ENCODE measurements at places on chromosomes 5 and 9. TPM values are rescaled to one million over a fixed set of nuclear protein-coding genes. Genes with fewer than 3 reads are reported as not detected.

Gene MSX2
- polyA plus RNA-seq, result 1.2 TPM

DNA sequence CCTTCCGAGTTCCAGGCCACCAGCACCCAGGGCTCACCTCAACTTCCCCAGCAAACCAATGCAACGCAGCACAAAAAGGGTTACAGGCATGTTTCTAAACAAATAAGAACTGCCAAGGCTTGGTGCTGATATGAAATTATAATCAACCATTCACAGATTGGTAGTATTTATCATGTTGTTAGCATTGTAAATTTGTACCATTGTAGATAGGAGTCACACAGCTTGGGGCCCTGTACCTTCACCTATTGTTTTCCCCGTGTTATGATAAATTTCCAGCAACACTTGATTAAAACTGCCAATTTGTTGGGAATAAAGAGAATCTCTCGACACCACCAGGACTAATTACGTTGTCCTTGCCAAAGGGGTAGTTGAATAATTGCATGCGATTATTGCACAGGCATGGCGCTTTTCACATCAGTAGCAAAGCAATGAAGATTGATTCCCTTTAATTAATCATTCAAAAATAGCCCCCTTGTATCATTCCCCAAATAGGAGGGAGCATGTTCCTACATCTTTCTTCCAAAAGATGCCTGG, 454.1 kb downstream of the ZNF608 start:
- no peak for DNase-seq

DNA sequence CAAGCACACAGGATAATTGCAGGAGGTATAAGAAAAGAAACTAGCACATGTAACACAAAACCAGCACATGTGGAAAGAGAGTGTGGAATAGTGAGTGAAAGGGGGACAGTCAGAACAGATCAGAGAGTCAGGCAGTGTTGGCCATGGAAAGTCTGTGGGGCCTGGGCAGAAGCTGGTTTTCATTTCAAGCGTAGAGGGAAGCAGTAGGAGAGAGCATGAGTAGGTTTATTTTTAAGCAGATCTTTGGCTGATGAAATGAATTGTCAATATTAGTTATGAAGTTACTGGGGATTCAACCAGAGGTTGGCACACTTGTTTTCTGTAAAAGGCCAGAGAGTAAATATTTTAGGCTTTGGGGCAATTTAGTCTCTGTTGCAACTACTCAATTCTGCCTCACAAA, 283.1 kb downstream of the SMARCA2 start:
- no peak for DNase-seq

GRCh38 chr5:83942155-83942554, 221.5 kb upstream of the HAPLN1 start:
- no peak for DNase-seq

GRCh38 chr9:6605202-6605601, 40.3 kb downstream of the GLDC start:
- DNase-seq, result no peak
